ENCODE measurements at places on chromosomes 11 and 22.

DNA sequence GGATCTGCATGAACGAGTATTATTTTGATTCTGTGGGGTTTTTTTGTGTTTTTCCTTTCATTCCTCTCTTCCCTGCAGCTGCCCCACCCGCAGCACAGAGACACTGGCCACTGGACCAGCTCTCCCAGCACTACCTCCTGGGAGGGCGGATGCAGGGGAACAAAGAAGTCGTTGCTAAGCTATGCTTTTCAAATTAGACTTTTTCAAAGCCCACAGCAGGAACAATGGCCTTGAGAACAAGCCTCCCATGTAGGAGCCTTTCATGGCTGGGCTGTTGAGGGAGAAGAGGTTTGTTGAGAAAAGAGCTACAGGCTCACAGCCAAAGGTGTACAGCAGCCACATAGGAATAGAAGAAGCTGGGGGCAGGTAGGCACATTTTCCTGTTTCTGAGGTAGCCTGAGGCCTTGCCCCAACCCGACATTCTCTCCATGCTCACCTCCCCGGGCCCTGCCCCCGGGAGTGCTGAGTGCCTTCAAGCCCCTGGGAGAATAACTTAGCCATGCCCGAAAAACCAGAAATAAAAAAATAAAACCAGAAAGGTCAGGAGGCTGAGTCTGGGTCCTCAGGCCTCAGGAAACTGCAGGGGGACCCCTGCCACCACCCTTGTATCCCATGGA, 20.5 kb upstream of the SYT12 start:
- DNase-seq = no peak

- no peak for DNase-seq
Observed at GRCh38 chr11:79388201-79388600, 52.6 kb downstream of the TENM4 start.

DNA sequence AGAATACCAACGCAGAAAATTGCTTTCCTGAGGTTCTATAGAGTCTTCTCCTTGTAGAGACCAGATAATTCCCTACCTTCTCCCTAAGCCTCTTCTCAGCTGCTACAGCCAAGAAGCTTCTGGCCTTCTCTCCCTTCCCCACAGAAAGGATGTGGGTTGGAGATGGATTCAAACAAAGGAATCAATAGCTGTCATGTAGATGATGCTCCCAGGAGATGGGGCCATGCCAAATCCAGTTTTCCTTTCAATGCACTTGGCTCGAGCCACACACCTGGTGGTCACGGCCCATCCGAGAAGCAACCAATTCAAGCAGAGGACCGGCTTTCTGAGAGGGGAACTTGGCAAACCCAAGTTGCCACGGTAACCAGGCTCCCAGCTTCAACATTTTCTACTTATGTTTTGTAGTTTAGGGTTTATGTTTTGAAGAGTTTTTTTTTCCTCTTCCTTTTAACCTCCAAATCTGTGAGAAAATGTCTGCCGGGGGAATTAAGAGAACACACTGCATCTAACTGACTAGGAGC, 31.3 kb upstream of the OPCML start:
- no peak for DNase-seq

DNA sequence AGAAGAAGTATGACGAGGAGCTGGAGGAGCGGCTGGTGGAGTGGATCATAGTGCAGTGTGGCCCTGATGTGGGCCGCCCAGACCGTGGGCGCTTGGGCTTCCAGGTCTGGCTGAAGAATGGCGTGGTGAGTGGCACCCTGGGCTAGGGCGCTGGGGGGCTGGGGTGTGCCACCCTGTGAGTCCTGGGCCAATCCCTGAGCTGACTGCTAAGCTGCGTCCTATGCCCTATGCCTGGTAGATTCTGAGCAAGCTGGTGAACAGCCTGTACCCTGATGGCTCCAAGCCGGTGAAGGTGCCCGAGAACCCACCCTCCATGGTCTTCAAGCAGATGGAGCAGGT, 3.9 kb downstream of the TAGLN start:
- no peak for DNase-seq

GRCh38 chr22:27799827-27800249, 1.7 kb downstream of the MN1 start:
- DNase-seq = no peak

GRCh38 chr22:19187716-19188563, 9.4 kb upstream of the SLC25A1 start:
- DNase-seq = no peak

GRCh38 chr22:47220752-47221151, 458.3 kb downstream of the TBC1D22A start:
- no peak for DNase-seq

DNA sequence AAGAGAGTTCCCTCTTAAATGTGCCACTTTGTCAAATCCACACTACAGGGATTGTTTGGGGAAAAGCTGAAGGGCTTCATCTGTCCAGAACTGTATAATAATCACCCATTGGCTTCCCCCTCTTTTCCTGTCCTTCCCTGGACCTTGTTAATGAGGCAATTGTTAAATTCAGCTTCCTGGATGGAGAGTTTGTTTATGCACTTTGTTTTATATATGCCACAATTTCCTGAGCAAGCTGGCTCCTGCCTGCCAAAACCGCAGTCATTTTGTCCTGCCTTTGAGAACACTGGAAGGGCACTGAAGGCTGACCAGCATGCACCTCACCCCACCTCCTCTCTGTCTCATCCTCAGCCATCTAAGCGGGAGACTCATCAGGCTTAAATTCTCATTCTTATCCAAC, 86.2 kb downstream of the MSANTD4 start:
- no peak for DNase-seq

GRCh38 chr11:113377681-113378412, 9.7 kb upstream of the ANKK1 start:
- DNase-seq = no peak

DNA sequence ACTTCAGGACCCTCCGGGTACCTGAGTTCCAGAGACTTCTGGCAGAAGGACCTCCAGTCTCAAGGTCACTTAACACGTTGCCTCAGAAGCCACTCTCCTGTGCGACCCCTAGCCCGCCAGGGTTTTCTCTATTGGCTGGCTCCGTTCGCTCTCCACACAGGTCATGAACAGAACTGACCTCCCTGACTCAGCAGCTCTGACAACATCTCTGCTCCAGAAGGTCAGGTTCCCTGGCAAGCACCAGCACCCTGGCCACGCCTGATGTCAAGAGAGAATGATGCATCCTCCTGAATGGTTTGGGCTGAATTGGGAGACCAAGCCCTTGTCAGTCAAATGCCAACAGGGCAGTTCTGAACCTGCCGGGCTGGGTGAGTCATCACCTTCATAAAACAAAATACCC, 84.3 kb upstream of the TMEM45B start:
- no peak for DNase-seq

- no peak for DNase-seq
Observed at GRCh38 chr11:90840071-90840470, 617.2 kb upstream of the CHORDC1 start.

DNA sequence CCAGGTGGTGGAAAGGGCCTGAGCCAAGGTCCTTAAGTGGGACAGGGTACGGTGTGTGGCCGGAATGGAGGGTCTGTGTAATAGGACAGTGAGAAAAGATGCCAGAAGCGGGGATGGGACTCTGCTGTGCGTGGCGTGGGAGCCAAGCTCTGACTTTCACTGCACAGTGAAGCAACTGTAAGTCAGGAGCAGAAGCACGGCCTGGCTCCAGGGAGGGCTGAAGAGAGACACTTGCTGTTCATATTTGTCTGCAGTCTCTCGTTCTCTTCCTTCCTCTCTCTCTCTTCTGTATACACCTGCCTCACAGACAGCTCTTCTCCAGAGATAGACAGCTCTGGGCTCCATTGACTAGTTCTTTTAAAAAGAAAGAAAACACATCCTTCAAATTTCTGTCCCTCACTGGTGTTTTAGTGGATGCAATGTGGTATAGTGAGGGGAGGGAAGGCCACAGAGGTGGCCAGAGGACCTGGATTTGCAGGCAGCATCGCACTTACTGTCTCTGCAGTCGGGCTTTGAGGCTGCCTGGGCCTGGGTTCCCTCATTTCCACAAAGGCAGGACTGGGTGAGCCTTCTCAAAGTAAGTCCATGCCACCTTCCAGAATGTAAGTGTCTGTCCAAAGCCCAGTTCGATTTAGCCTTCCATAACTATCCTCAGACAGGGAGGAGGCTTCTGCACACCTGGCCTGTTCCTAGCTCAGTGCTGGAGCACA, 2.1 kb downstream of the IL17RA start:
- DNase-seq = no peak

DNA sequence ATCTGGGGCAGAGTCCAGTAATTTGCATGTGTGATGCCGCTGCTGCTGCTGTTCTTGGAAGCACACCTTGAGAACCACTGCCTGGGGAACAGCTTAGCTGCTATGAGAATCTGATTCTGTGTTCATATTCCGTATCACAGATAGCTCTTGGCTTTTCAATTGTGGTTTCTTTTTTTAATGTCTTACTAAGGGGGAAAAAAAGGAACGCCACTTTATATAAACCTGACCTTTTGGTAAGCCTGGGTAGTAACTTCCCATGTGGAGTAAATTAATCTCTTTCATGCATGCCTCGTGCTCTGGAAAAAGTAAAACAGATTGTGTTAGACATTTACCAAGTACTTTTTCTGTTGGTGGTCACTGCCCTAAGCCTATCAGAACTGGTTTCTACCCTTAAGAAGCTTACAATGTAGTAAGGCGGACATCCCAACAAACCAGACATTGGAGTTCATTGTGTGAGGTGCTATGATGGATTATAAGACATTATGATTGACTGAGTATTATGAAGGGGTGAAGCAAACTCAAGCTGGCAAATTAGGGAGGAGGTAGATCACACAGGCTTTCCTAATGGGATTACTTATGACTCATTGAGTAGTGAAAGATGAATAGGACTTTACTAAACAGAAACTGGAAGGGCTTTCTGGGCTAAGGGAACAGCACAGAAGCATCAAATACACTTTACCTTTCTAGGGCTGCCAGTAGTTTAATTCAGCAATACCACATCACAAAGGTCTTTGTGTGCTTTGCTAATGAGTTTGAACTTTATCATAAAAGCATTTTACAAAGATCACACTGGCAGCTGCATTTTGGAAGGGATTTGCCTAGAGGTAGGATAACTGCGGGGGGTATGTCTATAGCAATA, 64.7 kb downstream of the MAML2 start:
- DNase-seq = no peak

- no peak for DNase-seq
Observed at GRCh38 chr11:12483604-12484003, 106.2 kb downstream of the PARVA start.

DNA sequence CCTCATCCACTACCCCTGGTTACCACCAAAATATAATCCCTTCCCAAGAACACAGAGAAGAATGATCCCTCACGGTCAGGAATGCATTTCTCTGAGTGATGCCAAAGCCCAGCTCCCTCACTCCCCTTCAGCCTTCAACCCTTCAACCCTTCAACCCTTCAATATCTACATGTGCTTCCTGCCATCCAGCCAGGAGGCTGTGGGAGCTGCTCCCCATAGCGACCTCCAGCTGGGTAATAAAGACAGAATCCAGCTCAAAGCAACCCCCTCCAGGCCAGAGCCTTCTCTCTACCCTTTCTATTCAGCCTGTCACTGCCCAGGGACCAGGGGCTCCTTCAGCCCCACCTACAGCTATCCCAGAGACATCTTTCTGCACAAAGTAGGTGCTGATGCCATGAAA, 2.7 kb downstream of the ARHGAP1 start:
- DNase-seq = no peak

DNA sequence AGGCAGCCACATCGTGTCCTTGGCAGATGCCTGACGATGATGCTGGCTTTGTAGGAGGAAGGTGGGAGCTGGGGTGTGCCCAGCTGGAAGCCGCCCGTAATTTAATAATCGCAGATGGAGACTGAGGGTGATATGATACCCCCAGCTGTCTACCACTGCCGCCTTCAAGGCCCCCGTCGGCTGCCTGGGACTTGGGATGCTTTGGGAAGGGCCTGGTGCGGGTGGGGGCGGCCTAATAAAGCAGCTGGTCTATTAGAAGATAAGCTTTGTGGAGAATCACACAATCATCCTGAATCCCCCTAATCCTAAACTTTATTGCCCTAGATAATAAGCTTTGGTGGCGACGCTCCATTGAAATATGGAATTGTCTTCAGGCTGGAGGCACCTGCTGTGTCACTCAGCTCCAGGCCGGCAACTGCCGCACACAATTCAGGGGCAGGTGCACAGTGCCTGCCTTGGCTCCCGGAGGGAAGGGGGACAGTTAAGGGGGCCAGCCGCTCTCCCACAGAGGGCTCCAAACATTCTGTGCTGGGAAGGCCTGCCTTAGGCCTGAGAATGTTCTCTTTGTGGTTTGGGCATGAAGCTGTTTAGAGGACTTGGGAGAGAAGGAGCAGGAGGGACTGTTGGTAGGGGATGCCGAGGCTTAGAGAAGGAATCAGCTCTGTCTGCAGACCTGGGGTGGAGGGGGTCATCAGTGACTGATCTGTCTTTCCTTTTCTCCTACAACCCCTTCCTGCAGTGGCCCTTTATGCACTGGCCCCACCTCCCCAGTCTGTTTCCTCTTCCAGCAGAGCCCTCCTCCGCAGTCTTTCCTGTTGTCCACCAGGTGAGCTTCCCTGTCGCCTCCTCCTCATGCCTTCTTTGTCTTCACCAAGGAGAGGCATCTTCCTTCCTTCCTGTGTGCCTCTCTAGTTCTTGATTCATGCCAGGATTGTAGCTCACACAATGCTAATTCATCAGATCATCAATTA, 65.3 kb downstream of the ARL14EP start:
- no peak for DNase-seq

DNA sequence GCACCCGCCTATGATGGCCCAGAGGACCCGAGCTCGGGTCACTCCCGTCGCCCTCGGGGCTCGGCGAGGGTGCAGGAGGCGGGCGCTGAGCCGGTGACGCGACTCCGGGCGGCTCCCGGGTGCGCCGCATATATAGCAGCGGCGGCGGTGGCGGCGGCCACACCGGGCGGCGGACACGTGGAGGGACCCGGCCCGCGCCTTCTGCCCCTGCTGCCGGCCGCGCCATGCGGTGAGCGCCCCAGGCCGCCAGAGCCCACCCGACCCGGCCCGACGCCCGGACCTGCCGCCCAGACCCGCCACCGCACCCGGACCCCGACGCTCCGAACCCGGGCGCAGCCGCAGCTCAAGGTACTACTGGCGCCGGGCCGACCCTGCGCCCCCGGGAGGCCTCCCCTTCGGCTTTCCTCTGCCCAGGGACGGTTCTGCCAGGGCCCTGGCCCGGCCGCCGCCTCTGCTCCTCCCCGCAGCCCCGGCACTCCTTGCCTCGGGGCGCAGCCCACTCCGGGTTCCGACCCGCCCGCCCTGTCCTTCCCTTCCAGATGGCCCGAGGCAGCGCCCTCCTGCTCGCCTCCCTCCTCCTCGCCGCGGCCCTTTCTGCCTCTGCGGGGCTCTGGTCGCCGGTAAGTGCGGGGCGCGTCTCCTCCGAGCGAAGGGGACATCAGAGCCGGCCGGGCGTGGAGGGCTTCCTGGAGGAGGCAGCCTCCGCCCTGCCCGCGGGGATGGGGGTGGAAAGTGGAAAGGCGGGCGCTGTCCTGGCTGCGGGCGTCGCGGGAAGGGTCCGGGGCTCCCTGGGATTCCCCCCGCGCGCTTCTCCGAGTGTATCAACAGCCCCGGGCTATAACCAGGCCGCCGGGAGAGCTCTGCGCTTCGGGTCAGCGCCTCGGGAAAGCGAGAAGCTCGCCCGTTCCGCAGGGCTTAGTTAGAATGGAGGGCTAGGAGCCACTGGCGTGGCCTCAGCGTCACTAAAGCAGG, at the start of gene GAL:
Gene GAL, plus strand, starts transcription at position 160 of the 972 bp plus-strand sequence. Its CDS starts 380 bp downstream, at position 540.
- no peak for DNase-seq

- DNase-seq = no peak
Observed at GRCh38 chr22:26656891-26657851, at the start of gene MIAT. MIAT (plus strand) TSS chr22:26657588.

- DNase-seq = no peak
Observed at GRCh38 chr11:73978576-73979086, 4.0 kb downstream of the UCP2 start.

Measured in NCI-H1436 treated with DMSO at 0.1 percent for 48 hours (cell line).